ENCODE measurements at places on chromosomes 11 and 22.

DNA sequence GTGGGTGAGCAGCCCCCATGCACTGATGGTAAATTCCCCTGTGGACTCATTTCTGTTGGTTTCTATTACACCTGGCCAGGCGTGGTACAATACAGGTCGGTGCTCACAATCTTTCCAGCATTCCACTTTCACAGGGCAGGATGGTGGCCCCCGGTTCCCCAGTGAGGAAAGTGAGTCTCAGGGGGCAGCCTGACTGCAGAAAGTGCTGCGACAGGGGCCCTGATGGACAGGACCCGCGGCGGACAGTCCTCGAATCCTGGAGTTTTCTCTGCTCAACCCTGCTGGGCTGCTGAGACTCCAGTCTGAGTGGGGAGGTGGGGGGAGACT is 3.1 kb upstream of the PGGHG start:
- DNase-seq: peak; percentile 26

- no peak for DNase-seq
Observed at GRCh38 chr11:120229451-120230424, 10.2 kb upstream of the POU2F3 start.

DNA sequence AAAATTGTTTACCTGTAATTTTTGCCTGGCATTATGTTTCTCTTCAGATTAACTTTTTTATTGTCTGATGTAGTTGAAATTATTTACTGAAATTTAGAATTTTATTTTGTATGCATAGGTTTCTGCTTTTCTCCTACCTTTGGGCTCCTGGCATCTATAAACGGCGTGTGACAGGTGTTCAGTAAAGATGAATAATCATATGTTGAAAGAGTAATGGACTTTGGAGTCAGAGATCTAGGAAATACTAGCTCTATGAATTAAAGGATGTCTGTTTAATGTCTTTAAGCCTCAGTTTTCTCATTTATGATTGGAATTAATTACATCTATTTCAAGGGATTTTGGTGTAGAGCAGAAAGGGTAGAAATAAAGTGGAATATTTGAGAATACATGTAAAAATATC is 7.2 kb upstream of the ANGPTL5 start:
- no peak for DNase-seq

- peak; percentile 74 for DNase-seq
Observed at GRCh38 chr11:450809-451451, 851 bp downstream of the PTDSS2 start.

- peak; percentile 65 for DNase-seq
Observed at GRCh38 chr22:36409911-36410756, 22.4 kb upstream of the MYH9 start.

DNA sequence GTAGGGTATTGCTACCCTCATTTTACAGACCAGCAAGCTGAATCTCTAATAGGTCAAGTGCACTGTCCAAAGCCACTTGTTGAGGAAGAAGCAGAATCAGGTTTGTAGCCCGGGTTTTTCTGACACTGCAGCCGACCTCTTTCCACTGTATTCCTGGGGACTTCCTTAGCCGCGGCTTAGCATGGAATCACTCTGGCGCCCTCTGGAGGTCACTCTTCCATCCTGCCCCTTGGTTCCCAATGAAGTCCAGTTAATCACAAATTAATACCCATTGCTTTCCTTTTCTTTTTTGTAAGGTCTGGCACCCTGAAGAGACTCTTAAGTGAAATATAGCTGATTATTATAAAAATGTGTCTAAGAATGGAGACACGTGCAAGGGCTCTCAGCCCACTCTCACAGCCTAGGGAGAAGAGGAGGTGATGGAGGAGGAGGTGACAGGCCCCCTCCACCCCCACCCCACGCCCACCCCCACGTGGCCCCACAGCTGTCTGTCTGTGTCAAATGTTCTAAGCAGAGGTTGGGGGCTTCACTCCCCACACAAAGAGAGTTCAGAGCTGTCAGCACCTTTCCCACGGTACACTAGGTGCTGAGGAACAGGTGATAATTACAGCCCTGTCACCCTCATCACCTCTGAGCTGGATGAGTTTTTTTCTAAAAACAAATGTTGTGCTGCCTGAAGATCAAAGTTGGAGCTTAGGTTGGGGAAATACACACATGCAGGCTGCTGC is 57.7 kb upstream of the DRD2 start:
- peak; percentile 66 for DNase-seq

DNA sequence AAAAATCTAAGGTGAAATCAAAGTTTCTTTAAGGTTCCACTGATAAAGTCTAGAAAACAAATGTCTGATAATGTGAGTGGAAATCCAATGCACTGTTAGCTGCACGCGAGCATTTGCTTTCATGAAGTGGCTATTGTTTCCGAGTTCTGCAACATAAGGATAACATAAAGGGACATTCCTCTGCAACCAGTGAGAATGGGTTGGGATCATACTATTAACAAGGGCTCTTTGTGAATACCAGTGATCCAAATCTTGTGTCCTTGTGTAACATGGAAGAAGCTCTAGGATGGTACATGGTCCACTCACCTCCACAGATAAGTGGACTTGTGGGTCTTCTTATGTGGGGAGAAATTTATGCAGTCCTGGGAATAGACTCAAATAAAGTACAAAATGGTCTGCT is 24.6 kb downstream of the APIP start:
- DNase-seq: no peak

GRCh38 chr11:124800226-124800929 is at the start of gene MSANTD2:
TSS of gene MSANTD2 (minus strand) at chr11:124800406. CDS start at chr11:124800380, 26 bp downstream.
- DNase-seq: peak; percentile 82

DNA sequence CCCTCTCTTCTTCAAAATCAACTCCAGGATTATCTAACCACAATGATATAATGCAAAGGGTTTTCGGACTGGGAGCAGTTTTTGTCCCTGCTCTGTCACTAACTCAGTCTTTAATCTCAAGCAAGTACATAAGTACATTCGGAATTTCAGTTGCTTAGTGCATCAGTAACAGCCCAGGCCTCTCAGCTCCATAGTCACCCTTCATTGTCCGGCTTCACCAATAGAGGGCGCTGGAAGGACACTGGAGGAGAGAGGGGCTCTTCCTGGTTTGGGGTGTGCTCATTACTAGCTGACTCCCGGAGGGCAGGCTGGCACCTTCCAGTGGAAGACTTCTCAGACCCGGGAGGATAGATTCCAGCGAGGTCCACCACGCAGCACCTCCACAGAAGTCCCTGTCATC is 90.4 kb upstream of the PDGFD start:
- DNase-seq: no peak

GRCh38 chr11:35794850-35795249 is 132.3 kb downstream of the TRIM44 start:
- no peak for DNase-seq

- DNase-seq: peak; percentile 76
Observed at GRCh38 chr22:50206599-50206998, 5.8 kb downstream of the SELENOO start.

DNA sequence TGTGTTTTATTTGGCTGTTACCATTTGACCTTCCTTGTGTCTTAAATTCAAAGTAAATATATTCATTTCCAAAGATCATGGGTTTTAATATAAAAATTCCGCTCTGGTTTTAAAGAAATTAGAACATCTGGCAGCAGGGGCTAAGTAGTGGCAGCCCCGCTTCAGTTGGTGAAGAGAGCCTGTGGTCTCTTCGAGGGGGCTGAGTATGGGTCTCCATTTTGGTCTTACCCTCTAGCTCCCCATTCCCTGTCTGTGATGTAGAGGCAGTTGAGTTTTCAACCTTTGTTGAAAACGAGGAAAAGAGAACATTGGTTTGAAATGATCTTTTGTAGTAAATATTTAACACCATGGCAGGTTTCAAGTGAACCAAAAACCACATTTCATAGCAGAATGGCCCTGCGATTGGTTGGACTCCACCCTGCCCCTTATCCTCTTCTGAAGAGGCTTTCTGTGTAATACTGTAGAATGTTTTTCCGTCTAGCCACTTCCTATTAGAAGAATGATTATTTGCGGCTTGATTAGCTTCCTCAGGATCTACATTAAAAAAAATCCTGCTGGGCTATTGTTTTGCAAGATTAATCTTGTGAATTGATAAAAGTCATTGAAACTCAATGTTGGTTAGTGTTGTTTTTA is 17.7 kb downstream of the APLP2 start:
- DNase-seq: no peak

- DNase-seq: peak; percentile 57
Observed at GRCh38 chr22:32644252-32645100, 157.0 kb upstream of the TIMP3 start.

GRCh38 chr11:126393143-126393542 is 37.7 kb downstream of the ST3GAL4 start:
- DNase-seq: no peak

DNA sequence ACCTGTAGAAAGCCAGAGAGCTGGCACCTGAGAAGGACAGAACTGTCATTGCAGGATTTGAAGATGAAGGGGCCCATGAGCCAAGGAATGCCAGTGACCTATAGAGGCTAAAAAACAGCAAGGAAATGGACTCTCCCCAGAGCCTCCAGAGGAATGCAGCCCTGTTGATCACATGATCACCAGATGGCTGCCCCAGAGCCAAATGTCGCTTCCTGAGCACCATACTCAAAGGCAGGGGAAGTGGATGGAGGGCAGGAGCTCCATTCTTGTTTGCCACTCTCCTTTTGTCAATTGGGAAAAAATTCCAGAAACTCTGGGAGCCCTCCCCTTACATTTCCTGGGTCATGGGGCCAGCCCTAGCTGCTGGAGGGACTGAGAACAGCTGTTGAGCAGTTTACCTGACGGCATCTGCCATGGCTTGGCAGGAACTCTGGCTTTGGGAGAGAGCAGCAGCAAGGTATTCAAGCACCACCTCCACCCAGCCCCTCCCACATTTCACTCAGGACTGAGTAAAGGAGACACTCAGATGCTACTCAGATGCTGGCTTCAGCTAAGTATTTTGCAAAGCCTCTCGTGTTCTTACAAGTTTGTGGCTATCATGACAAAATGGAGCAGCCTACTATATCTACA is 46.9 kb downstream of the DKK3 start:
- DNase-seq: no peak

DNA sequence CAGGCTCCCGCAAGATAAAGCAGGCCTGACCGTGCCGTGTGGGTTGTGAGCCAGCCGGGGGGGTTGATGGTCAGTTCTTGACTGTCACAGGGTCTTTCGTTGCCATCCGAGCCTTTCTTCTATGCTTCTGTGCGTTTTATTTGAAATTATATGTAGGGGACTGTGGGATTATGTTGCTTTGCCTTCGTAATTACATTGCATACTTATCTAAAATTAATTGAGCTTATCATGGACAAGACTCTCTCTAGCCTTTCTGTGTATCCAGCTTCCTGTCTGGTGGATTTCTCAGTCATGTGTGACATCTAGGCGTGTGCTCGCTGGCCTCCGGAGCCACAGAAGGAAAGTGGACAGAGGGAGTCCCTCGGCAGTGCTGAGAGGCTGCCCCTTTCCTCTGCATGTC is 93.2 kb downstream of the TBC1D22A start:
- DNase-seq: no peak

GRCh38 chr22:19517919-19518611 is 6.1 kb downstream of the CLDN5 start:
- DNase-seq: no peak

GRCh38 chr11:45678976-45679375 is 13.6 kb upstream of the CHST1 start:
- no peak for DNase-seq

- no peak for DNase-seq
Observed at GRCh38 chr11:84091212-84091986, 805.2 kb upstream of the CCDC90B start.

DNA sequence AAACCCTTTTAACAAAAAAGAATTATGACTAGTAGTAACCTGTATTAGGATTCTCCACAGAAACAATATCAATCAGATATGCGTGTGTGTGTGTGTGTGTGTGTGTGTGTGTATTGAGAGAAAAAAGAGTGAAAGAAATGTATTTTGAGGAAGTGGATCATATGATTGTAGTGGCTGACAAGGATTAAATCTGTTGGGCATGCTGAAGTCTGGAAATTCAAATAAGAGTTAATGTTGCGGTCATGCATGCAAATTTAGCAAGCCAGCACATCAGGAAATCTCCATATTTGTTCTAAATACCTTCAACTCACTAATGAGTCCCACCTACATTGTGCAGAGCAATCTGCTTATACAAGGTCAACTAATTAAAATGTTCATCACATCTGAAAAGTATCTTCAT is 46.8 kb upstream of the IGLL5 start:
- no peak for DNase-seq

GRCh38 chr11:35614939-35615569 is 3.2 kb upstream of the FJX1 start:
- DNase-seq: no peak

DNA sequence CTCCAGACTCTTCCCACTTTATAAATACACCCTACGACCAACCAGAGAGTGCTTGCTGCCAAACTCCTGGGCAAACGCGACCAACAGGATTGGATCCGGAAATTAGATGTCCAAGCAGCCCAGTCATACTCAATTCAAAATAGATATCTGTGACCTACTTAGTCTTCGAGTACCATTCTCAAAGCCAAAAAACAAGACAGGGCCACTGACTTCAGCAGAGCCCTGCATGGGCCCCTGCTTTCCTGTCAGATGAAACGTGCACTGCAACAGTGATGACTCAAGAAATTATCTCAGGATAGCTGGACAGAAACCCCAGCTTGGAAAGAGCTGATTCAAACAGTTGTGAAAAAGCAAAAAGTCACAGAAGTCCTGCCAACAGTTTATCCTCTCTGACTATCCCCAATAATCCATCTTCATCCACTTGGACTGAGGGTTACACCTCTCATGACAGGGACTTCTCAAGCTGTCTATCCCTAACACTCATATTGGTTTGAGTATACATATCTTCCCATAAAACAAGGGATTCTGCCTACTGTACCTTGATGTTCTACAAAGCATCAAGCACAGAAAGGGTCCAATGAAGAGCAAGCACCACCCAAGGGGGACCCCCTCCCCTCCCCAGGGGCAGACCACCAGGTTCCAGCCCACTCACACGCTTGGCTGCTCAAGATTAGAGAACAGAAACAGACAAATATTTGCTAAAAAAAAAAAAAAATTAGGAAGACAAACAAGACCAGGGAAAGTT is 17.4 kb downstream of the SMCO4 start:
- peak; percentile 30 for DNase-seq

DNA sequence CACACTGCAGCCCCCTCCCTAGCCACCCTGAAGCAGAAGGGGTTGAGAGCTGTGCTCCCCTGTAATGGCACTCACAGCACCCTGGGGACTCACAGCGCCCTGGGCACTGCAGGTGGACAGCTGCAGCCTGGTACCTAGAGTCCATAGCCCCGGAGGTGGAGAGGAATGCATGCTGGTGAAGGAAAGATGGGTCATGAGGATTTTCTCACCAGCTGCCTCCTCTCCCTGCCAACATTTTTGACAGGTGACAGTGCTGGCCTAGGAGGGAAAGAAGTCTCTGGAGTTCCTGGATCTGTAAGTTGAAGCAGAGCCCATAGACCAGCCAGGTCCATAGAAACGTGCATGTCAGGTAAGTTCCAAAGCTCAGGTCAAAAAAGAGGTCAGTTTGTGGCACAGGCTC is 330.5 kb downstream of the TENM4 start:
- DNase-seq: no peak

Data from psoas muscle (tissue), 8 donors.